NCI-H1048 (cell line): ENCODE measurements at places on chromosomes 6 and 20.
A peak's percentile ranks its signal among the peaks of the same experiment; 100 is the strongest.

DNA sequence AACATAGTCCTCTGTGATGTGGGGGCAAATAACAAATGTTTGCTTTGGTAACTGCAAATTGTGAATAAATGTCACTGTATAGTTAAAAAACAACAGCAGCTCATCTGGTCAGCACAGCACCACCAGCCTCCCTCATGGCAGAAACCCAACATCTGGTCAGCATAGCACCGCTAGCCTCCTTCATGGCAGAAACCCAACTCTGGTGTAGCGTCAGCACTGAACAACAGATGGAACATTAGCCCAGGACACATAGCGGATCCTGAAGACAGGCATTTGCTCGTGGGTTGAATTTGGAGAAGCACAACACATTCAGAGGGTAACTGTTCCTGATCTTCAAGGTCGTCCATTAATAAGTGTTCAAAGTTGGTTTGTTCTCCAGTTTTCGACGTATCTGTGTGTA lies 265.9 kb downstream of the DLL1 start:
- DNase-seq, result no peak

DNA sequence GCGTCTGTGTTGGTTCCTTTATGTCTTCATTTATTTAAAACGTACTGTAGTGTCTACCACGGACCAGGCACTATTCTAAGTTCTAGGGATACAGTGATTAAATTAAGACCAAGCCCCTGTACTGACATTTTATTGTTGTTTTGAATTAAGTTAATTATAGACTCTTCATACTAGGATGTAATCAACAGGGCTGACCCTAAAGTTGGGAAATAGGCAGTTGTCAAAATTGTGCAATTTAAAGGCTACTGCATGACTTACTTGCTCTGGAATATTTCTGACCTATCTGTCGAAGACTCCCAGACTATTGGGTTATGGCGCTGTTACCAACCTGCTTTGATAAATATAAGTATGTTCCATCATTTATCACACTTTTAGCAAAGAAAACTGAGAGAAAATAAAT lies 6.7 kb downstream of the MYO6 start:
- no peak for DNase-seq

DNA sequence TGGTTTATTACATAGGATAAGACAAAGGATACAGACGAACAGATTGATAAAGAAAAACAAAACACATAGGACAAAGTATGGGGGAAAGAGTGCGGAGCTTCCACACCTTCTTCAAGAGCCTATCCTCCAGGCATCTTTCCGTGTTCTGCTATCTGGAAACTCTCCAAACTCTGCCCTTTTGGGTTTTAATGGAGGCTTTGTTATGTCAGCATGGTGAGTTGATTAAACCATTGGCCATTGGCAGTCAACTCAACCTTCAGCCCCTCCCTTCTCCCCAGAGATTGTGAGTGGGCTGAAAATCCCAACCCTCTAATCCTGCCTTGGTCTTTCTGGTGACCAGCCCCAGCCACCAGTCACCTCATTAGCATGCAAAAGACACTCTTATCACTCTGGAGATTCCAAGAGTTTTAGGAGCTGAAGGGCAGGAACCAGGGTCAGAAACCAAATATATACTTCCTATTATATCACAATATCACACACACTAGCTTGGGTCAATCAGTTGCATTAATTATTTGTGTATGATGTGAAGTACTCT lies 23.8 kb downstream of the HLA-DOB start:
- no peak for DNase-seq

GRCh38 chr20:36688630-36689029 lies 42.6 kb upstream of the SLA2 start:
- DNase-seq, result no peak

DNA sequence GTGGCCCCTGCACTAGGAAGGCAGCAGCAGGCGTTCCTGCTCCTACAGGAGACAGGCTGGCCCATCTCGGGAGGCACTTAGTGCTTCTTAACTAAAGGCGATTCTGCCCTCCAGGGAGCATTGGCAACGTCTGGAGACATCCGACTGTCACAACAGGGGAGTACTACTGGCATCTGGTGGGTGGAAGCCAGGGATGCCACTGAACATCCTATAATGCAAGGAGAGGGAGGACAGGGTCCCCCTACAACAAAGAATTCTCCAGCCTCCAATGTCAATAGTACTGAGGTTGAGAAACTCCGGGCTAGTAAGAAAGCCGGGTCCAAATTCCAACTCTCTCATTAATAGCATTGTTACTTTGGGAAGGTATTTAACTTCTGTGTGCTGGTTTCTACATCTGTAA lies 119.4 kb upstream of the ARMC2 start:
- DNase-seq, result no peak

GRCh38 chr20:49785149-49785851 lies 27.3 kb upstream of the SLC9A8 start:
- DNase-seq, result no peak

GRCh38 chr6:7298113-7298512 lies 14.9 kb downstream of the SSR1 start:
- no peak for DNase-seq

DNA sequence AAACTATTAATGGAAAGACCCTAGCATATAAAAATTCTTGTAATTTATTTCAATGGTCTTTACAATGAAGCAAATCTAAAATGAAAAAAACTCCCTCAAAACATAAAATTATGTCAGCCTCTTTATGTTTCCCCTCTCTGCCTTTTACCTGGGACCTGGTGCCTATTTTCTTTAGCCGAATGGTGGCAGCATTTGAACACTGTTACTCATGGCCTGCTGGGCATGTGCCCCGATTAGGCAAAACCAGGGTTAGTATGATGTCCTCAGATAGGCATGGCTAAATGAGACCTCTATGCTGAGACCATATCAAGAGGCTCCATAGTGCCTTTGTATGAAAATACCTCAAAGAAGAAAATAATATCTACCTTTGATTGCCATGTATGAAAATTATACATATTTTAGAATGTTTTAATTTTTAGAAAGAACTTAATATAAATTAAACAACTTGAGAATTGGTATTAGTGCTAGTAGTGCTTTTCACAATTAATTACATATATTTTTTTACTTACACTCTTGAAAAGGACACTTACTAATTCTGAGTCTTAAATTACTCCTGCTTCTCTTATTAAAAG lies 22.5 kb upstream of the C6orf58 start:
- DNase-seq, result peak; percentile 27

GRCh38 chr20:61053487-61053886 lies 198.6 kb upstream of the CDH4 start:
- DNase-seq, result no peak

DNA sequence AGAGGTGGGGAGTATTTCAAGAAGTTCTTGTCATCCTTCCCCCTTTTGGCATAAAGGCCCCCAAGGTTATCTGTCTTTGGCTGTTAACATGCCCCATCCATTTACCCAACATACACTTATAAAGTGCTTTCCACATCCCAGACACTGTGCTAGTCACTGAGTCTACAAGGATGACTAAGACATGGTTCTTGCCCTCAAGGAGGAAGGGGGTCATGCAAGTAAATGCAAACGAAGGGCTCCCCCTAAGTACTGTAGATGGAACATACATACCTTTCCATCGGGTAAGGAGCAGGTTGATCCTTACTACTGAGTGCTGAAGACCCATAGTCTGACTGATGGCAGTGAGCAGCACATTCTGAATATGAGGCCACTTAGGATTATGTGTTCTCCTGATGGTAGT lies 38.3 kb downstream of the HECA start:
- DNase-seq, result no peak

DNA sequence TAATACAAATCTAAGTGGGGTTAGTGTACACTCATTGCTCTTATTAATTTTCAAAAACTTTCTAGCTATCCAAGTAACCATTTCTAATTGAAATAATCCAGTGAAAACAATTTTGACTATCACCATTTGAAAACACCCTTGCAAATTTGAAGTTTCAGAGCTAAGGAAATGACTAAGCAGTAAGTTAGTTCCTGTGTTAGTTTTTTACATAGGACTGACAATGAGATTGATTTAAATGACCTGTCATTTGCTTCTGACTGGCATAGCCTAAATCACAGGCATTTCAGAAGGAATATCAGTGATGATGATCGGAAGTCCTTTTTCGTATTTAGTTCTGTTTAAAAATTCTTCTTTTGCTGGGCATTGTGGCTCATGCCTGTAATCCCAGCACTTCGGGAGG lies 27.0 kb downstream of the STK4 start:
- no peak for DNase-seq

DNA sequence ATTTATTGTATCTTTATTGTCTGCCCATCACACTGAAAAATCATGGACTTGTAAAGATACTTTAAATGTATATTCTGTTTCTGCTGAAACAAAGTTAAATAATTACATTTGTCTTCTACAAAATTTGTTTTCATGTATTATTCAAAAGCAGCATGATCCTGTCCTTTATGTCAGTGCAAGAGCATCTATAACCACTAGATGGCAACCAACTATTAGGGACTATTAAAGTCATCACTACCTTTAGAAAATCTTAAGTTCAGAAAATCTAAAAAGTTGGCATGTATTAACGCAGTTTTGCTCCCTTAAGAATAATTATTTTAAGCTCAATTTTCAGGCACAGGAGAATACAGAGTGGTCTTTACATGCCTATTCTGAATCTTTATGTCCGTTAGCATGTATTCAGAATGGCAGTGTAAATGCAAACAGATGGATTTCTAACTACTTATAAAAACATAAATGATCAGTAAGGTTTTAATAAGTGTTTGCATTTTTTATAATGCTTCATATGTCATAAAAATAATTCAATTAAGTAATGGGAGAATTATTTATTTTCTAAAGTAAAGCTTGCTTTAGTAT lies 17.8 kb downstream of the TMEM30A start:
- no peak for DNase-seq

DNA sequence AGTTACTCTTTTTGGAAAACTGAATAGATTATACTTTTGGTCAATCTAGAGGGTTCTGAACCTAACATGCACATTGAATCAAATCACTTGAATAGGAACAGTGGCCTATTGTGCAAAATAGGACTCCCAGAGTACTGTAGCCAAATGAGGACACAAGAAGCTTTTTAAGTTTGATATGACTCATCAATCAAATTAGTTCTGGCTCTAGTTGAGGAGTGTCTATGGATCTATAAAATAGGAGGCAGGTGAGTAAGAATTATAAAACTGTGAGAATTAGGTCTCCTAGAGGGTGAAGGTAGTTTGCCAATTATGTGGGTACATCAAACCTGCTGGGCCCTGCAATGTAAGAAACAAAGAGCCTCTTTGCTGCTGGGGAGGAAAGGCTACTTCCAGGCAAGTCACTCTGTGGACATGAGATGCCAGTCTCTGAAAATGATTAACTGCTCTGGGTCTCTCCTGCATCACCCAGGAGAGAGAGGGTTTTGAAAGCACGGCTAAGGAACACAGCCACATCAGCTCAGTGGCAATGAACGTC lies 112.3 kb downstream of the RCAN2 start:
- peak; percentile 29 for DNase-seq

GRCh38 chr20:32474967-32475811 lies 109.9 kb downstream of the NOL4L start:
- no peak for DNase-seq

GRCh38 chr6:166618866-166619761 lies 7.9 kb downstream of the RPS6KA2 start:
- no peak for DNase-seq

GRCh38 chr6:34145161-34146020 lies 496 bp downstream of the GRM4 start:
- DNase-seq, result no peak

GRCh38 chr6:147341486-147341885 lies 137.3 kb downstream of the STXBP5 start:
- DNase-seq, result no peak

DNA sequence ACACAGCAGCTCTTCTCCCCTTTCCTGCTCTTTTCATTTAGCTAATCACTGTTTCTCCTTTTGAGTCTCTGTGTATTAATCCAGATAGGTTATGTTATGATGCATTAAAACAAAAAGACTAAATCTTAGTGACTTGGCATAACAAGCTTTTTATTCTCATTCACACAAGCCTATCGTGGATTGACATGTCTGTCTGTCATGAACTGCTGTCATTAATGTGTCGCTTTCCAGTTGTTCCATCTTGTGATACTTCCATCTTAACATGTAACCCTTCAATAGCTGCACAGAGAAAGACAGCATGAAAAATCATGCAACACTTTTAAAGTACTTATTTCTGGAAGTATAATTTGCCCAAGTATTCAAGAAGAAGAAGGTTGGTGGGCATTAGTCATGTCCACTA lies 128.7 kb downstream of the GRIK2 start:
- DNase-seq, result no peak

DNA sequence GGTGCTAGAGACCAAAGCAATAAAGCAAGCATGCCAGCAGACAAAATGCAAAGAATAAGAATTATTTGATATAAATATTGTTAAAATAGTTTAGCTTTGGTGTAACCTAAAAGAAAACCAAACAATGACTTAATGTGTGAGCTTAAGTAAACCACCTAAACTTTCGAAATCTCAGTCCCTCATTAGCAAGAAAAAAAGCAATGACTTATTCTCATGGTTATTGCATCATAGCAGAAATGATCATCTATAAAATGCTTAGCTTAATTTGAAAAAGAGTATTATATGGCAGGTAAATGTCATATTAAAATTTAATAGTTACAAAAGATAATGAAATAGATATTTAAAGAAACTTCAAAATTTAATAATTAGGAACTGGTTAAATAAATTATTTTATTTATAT lies 1395.7 kb upstream of the EYS start:
- DNase-seq, result no peak

GRCh38 chr6:24902782-24903181 lies 33.0 kb downstream of the RIPOR2 start:
- no peak for DNase-seq

- DNase-seq, result no peak
Measured at GRCh38 chr20:23244156-23244915, 106.3 kb upstream of the NXT1 start.

GRCh38 chr20:24747881-24748595 lies 201.0 kb upstream of the CST7 start:
- no peak for DNase-seq

DNA sequence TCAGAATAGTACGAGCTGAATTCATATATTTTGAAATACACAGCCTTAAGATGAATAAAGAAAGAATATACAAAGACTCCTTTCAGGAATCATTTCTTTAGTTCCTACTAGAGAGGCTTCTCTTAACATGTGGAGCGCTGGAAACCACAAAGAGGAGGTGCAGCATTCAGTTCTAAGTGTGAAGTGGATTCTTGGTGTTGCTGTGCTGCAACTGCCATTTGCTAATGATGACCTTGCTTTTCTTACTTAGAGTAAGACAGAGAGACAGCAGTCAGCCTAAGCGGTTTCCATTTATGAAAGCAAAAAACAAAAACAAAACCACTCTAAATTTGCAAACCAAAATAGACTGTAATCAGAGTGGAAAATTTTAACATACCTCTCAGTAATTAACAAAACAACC lies 629.0 kb downstream of the EPHA7 start:
- no peak for DNase-seq
